ENCODE measurements at places on chromosomes 6 and 20. TPM values are rescaled to one million over a fixed set of nuclear protein-coding genes. Genes with fewer than 3 reads are reported as not detected.

The TAP2 gene
- 25.0 TPM for total RNA-seq

The NDUFAF4 gene
- total RNA-seq = 66.7 TPM

The BCAS1 gene
- 0.07 TPM for total RNA-seq

The LCA5 gene
- 1.7 TPM for total RNA-seq

The ANKRD66 gene
- total RNA-seq = not detected

The NOX3 gene
- not detected for total RNA-seq

The CCHCR1 gene
- total RNA-seq = 18.9 TPM

The PSMB9 gene
- 51.9 TPM for total RNA-seq

The NOTCH4 gene
- 1.6 TPM for total RNA-seq

The PTCRA gene
- not detected for total RNA-seq

The GHRH gene
- not detected for total RNA-seq

The PNPLA1 gene
- not detected for total RNA-seq

The MATN4 gene
- not detected for total RNA-seq

The RWDD2A gene
- total RNA-seq = 3.7 TPM

The CAGE1 gene
- not detected for total RNA-seq

The GGTLC1 gene
- not detected for total RNA-seq

The SYCP2L gene
- total RNA-seq = 0.57 TPM

The TMX4 gene
- total RNA-seq = 20.3 TPM

The PLEKHG1 gene
- total RNA-seq = 0.48 TPM

The KHDC1 gene
- 6.4 TPM for total RNA-seq

The CD40 gene
- not detected for total RNA-seq

The DDRGK1 gene
- total RNA-seq = 70.0 TPM

The FAM209B gene
- not detected for total RNA-seq

The SLC22A3 gene
- total RNA-seq = 0.10 TPM

The LRRC73 gene
- 1.2 TPM for total RNA-seq

The BTNL2 gene
- total RNA-seq = not detected

The LPIN3 gene
- total RNA-seq = 3.4 TPM

Data from A172 (cell line).